Activated T-cell treated with anti-CD3 and anti-CD28 coated beads, Interleukin-2, amount 50 U/mL, for 72 hours (primary cell): ENCODE measurements at places on chromosomes 6 and 20. TPM values are rescaled to one million over a fixed set of nuclear protein-coding genes. Genes with fewer than 3 reads are reported as not detected.

DNA sequence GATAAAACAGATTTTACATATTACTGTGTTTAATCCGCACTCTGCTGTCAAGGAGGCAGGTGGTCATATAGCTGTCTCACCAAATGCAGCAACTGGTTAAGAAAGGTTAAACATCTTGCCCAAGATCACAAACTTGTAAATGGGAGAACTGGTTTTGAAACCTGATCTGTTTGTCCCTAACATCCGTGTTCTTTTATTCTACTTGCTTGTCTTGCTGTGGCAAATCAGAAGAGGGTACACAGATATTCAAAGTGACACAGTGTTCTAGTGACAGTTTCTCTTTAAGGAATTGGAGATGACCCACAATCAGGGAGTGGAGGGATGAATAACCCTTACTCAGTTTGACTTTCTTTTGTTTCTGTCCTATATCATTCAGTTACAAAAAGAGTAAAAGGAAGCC, 83.0 kb upstream of the SGK1 start:
- DNase-seq = no peak

DNA sequence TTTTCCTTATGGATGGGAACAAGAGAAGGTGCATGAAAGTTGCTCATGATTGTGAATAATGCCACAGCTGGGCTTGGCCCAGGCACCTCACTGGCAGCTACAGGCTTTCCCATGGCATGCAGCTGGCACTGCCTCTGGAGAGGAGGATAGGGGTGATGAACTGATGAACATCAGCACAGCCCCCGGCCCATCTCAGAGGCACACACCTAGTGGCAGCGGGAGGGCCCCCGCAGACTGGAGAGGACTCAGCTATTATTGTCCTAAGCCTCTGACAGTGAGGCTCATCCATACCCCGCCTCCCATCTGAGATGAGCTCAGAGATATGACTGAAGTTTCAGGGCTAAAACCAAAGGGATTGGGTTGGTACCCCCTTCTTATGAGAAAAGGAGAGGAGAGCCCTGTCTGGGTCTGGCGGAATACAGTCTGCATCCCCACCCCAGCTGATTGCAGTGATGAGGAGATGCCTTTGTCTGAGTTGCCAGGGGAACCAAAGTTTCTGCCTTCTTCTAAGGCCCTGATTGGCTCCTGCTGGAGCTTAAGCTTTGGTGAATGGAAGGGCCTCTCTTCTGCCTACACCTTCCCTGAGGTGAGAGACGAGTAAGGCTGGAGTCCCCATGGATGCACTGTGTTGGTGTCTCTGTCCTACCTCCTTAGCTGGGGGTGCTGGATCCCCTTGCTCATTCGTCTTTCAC, 27.6 kb upstream of the EPB41L1 start:
- no peak for DNase-seq

GRCh38 chr6:111427341-111428116, 55.5 kb downstream of the REV3L start:
- peak; percentile 35 for DNase-seq

The DPPA5 gene
- not detected for total RNA-seq

- no peak for DNase-seq
These were observed 296.5 kb downstream of the ADGB start for GRCh38 chr6:146895101-146895771.

DNA sequence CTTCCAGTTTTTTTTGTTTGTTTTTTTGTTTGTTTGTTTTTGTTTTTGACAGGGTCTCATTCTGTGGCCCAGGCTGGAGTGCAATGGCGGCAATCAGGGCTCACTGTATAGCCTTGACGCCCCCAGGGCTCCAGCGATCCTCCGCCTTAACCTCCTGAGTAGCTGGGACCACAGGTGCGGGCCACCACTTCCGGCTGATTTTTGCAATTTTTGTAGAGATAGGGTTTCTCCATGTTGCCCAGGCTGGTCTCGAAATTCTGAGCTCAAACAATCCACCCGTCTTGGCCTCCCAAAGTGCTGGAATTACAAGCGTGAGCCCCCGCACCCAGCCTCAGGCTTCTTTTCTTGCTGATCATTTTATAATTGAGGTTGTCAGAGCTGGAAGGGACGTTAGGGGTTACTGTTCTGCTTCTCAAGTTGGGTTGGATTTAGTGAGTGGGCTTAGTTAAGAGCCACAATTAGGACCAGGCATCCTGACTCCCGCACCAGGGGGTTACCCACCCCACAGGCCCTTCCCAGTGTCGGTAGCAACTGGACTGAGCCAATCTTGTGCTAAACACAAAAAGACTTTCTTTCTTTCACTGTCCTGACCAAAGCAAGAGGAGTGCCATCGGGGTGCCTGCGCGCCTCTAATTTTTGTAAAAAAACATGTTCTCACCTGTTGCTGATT, 13.1 kb upstream of the ZSCAN9 start:
- DNase-seq = peak; percentile 22

- no peak for DNase-seq
These were observed 116.2 kb downstream of the DTNBP1 start for GRCh38 chr6:15546591-15546990.

DNA sequence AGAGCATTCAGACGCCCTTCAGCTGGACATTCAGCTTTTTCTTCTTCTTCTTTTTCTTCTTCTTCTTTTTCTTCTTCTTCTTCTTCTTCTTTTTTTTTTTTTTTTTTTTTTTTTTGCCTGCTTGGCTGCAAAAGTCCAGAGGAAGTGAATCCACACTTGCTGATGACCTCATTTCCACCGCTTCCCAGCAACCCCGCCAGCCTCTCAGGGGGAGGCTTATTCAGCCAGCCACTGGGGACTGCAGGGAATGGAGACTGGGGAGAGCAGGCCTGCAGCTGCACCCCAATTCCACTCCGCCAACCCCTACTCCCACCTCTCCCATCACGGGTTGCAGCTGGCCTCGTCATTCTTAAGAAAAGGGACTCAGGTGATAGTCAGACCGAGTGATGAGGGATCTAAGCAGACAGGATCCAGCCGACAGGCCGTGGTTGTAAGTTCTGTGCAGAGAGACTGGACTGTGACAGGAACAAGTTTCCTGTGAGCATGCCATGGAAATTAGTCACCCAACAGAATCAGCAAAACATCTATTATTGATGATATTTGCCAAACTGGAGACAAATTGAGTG, 59.0 kb upstream of the QKI start:
- no peak for DNase-seq

DNA sequence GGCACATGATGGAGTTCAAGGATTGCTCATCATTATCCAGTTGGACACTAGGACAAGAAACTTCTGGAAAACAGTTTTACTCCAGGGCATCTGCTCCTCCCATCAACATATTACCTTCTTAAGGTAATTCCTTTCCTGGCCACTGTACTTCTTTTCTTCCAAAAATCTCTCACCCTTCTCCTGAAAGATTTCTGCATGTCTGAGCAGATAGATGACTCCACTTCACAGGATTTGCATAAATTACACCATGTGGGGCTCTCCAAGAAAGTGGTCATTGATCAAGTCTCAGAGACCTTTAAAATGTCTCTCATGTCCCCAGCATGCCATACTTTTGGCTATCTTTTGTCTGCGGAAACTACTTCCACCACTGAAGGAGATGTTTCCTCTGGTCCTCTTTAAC, 103.2 kb upstream of the TNFAIP3 start:
- no peak for DNase-seq

The GATA5 gene
- total RNA-seq = not detected

DNA sequence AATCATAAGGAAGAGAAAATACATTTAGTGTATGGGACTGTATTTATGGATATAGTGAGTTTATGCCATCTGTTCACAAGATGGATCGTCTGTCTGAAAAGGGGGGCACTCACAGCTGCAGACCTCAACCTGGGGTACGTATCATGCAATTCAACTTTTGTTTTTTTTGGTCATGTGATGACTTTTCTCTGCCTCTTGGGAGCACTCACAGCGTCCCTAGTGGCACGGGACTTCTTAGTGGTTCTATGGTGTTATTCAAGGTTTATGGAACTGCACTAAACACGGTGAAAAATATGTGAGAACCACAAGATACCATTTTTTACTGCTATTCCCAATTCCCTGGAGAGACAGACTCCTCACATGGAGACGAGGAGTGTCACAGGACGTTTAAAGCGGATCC, 60.4 kb upstream of the MPC1 start:
- DNase-seq = no peak

DNA sequence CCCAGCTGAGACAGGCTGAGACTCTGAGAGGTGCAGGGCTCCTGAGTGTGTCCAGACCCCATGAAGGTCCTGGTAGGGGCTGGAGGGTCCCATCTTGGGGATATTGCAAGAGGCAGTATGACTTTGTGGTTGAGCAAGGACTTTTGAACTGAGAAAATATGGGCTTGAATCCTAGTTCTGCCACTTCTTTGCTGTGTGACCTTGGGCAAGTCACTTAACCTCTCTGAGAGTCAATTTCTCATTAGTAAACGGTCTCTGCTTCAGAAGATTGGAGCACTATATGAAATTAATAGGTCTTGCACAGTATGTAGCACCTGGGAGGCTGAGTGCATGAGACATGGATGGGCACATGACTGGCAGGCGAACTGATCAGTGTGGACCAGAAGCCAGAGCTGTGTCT, 42.7 kb downstream of the TFEB start:
- no peak for DNase-seq

DNA sequence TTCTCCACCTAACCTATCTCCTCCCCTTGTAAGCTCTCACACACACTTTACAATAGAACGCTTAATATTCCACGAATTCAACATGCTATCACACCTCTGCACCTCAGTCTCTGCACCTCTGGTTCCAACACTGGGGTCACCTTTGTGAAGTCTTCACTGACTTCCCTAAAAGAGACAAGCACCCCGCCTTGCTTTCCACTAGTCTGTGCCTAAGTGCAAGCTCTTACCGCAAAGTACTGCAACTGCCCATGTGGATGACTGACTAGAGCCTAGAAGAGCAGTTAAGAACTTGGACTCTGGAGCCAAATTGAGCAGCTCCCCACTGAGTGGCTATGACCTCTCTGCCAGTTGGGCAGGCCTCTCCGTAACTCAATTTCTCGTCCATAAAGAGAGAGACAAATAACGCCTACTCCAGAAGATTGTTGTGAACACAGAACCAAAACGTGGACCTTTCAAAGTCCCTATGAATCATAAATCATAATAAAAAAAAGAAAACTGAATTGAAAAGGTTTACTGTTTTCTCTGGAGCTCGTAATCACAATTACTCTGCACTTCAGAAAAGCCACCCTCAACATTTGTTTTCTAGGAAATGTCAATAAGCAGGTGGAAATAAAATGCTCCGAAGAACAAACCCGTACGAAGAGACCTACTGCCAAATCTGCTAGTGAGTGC, 1.2 kb downstream of the IFNGR1 start:
- DNase-seq = peak; percentile 10

The PDYN gene
- not detected for total RNA-seq

GRCh38 chr20:59850018-59850641, 83.3 kb downstream of the SYCP2 start:
- no peak for DNase-seq

DNA sequence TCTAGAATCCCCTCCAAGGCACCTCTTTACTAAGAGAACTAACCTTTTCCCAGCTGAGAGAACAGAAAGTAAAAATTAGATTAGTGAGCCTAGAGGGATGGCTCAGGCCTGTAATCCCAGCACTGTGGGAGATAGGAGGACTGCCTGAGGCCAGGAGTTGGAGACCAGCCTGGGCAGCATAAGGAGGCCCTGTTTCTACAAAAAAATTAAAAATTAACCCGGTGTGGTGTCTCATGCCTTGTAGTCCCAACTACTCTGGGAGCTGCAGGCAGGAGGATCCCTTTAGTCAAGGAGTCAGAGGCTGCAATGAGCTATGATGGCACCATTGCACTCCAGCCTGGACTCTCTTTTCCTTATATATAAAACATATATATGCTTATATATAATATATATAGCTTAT, 5.5 kb upstream of the OOEP start:
- no peak for DNase-seq

The PRND gene
- total RNA-seq = not detected
